Activated naive CD4-positive, alpha-beta T cell (primary cell): ENCODE measurements at places on chromosomes 1 and 21.

GRCh38 chr1:51316846-51317120, 13.6 kb downstream of the TTC39A start:
- DNase-seq, result no peak

- no peak for DNase-seq
Measured at GRCh38 chr1:60916199-60916598, 166.2 kb upstream of the NFIA start.

DNA sequence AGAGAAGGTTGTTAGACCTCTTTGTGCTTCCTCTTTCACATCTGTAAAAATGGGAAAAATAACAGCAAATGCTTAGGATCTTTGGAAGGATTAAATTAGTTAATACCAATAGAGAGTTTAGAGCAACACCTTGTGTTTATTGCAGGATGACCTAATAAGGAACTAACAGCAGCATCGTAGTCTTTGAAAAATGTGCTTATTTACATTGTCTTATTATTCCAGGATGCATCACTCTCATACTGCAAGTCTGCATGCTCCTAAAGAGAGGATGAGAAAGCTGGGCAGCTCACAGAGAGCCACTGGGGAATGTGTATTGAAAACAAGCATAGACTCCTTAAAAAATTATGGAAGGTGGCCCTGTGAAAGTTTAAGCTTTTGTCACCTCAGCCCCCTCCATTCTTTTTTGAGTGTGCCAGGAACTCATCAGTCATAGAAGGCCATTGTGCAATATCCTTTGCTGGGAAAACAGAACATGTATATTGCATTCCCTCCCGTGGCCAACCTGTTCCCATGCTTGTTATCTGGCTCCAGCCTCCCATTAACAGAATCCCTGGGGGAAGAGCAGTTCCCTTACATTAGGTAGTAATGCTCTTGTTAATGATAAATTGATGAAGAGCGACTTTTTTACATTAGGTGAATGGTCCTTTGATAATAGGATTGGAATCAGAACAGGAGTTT, 180.7 kb downstream of the ZNF326 start:
- no peak for DNase-seq

DNA sequence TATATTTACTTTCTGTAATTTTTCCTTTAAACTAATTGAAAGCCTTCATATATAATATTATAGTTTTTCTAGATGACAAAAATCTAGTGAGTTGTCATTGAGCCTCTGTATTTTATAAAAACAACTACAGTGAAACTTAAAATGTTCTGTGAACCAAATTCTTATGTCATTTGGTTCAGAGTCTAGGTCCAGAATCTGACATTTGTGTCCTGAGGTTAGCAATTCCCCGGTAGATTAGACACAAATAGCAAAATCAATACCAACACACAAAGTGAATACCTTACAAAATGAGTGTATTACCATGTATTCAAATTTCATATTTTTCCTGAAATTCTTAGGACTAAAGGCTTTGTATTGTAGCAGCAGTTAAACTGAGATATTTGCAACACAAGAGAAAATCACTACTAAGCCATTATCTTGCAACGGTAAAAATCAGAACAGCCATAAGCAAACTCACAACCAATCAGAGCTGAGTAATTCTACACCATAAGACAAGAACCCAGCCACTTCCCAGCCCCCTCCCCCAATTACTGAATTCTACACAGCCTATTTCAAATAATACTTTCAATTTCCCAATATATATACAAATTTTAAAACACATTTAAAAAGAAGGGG, 573.5 kb downstream of the SMYD3 start:
- DNase-seq, result no peak
